ENCODE measurements at places on chromosomes 16 and 17.

DNA sequence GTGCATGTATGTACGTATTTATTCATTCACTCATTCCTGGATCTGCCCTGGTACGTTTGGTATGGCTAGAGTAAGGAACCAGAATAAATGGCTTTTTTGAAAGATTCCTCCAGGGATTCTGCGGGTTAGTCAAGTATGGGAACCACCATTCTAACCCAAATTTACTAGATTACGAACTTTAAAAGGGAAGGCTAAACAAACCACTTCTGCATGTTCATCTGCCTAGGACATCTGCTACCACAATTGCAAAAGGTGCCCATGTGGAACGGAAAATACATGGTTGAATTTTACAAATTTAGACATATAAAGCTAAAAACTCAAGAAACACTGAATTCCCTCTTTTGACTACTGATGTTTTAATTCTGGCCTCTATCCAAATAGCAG, 22.1 kb downstream of the CYTH1 start:
- DNase-seq = no peak

DNA sequence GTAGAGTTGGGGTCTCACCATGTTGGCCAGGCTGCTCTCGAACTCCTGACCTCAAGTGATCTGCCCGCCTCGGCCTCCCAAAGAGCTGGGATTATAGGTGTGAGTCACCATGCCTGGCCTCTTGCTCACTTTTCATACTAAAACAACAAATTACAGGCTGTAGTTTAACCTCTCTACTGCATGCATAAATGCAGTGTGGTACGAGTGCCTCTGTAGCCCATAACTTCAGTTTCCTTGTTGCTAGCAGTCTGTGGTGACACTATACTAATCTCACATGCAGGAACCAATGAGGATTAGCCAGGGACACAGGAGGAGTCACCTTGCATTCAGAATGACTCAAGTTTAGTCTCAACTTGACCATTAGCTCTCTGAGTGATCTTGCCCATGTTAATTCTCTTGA, 20.1 kb downstream of the HMOX2 start:
- DNase-seq = no peak

DNA sequence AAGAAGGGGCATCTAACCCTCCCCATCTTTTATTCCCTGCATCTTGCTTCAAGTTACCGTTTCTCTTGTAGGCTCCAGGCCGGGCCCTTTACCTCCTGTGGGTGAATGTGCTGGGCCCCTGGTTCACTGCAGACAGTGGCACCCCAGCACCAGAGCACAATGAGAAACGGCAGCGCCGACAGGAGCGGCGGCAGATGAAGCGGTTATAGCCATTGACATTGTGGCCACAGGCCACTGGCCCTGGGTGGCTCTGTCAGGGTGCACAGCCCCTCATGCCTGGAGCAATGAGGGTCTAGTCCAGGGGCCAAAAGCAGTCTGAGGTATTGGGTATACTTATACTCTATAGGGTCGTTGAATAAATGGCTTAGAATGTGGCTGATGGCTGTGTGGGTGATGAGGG, 2.0 kb downstream of the TMEM208 start:
- no peak for DNase-seq

DNA sequence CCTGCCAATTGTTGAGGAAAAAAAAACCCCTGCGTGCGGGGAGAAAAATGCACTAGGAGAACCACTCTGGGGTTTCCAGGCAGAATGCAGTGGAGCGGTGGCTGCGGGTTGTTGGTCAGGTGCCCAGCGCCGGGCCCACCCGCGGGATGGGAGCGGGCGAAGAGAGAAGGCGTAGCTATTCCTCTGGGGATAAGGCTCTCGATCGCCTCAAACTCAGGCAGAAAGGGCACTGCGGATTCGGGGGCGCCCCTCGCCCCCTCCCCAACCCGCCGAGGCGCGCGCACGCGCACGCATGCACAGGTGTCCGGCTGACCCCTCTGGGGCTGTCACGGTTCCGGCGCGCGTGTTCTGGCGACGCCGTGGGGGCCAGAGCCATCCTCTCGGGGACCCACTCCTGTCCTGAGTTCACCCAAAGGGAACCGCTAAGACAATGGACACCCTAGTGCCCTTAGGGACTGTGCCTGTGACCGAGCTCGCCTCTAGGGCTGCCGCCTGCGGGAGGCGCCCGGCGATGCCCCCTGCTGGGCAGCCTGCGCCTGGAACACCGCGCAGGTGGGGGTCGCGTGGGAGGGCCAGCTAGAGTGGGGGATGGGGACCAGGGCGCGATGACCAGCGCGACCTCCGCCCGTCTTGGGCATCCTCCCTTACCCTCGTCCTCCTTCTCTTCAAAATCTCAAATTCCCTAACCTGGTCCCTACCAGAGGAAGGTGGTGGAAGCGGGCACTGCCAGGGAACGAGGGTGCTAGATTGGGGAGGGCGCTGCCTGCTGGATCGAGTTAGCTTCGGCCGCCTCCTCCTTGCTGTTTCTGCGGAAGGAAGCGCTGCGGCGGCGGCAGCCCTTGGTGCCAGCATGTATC, 14.4 kb upstream of the CBX8 start:
- DNase-seq = no peak

DNA sequence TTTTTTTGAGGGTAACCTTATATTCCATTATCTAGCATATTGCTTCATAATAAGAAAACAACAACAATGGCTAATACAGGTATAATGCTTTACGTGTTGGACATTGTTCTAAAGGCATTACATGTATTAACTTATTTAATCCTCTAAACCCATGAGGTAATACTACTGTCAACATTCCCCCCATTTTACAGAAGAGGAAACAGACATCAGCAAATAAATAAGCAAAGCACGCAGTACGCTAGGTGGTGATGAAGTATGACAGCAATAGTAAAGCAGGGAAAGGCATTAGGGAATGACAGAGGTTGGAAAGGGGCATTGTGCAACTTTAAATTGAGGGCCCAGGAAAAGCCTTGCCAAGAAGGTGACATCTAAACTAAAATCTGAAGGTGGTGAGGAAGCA, 4.6 kb downstream of the ANKRD40 start:
- no peak for DNase-seq

- DNase-seq = no peak
These were observed 4.3 kb downstream of the HOXB6 start for GRCh38 chr17:48600244-48601098.

DNA sequence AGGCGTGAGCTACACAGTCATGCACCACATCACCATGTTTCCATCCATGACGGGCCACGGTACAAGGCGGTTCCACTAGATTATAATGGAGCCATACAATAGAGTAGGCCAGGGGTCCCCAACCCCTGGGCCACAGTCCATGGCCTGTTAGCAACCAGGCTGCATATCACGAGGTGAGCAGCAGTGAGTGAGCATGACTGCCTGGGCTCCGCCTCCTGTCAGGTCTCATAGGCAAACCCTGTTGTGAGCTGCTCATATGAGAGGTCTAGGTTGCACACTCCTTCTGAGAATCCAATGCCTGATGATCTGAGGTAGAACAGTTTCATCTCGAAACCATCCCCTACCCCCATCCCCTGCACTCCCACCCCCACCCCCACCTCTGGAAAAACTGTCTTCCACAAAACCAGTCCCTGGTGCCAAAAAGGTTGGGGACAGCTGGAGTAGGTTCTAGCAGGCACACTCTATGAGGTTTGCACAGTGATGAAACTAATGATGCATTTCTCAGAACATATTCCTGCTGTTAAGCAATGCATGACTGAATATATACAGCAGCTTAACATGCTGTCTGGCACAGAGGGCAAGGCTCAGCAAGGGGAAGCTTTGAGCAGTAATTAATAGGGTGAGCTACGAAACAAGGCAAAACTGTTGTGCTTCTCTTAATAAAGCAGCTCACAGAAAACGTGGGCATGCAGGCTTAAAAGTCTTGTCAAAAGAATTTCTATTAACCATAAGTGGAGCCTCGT, 108.0 kb downstream of the VPS53 start:
- DNase-seq = no peak

GRCh38 chr16:84115919-84116719, 623 bp downstream of the MBTPS1 start:
- no peak for DNase-seq

DNA sequence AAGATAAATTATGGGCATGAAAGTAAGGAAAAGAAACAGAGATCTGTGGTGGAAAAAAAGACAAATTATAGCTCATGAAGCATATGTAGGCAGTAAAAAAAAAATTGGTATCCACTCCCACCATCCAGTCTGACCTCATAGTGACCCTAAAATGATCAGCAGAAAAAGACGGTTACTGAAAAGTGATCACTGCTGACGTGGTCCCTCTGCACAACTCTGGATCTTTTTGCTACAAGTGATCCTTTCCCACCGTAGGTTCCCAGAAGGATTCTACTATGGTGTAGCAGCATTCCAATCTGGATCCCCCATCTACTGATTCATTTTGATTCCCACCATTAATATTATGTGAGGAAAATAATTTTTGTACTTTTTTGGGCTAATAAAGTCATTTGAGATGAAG, 10.9 kb upstream of the CHST6 start:
- DNase-seq = no peak

DNA sequence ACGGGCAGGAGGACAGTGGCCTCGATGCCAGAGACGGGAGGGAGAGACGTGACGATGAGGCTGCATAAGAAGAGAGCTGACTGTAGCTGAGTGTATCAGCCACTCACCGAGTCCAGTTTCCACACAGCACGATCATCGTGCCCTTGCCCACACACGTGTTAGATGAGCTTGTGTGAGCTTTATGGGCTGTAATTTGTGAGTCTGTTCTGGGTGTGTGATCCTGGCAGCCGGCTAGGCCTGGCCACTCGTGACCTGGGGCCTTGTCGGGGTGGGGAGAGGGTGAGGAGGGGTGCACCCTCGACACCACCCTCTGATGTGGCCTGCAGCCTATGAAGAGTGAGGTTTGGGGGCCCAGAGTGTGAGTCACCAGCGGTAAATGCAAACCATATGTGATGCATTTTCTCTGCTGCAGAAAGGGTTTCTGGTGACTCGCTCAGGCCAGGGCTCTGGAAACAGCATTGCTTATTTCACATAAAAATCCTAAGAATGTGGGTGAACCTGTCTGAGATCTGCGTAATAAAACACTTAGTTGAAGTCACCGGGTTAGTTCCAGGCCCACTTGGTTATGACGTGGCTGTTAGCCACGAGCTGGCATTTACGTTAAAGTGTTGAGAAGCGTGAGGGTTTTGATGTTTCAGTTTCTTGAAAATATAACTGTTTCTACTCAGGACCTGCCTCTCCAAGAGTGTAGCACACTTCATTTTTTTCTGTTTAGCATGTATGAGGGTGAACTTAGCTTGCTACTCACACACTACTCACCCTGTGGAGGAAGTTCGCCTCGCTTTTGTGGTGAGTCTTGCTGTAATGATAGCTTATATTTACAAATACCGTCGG, 4.2 kb downstream of the METRNL start:
- no peak for DNase-seq

GRCh38 chr16:17305694-17306093, 165.1 kb downstream of the XYLT1 start:
- no peak for DNase-seq

GRCh38 chr17:81553616-81554181, 1.5 kb upstream of the FAAP100 start:
- DNase-seq = no peak

DNA sequence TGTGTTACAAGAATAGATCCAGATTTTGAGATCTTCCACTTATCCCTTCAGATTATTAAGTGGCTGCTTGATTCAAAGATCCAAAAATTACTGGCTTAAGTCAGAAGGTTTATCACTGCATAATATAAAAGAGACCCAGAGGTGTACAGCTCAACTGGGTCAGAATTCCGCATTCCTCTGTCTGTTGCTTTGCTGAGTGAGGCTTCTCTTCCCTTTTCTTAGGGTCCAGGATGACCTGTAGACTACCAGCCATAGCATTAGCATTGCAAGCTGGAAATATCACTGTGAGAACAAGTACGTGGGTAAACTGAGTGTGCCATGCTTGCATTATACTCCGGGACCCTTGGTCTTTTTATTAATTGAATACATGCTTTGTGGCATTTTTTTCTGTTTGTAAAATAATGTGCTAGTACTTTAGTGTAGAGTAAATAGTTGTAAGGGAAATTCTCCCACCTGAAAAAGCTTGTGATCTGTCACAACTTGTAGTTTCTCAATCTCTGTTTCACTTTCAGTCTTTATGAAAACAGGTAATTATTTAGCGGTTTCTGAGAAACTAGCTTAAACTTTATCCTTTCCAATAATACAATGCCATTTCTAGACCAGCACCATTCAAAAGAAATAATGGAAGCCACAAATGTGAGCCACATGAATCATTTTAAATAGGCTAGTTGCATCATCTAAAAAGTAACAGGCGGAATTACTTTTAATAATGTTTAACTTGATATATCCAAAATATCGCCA, 61.6 kb downstream of the TNRC6C start:
- DNase-seq = no peak

- no peak for DNase-seq
These were observed 15.3 kb downstream of the ZC3H7A start for GRCh38 chr16:11781773-11782172.

- no peak for DNase-seq
These were observed 499.4 kb upstream of the HSBP1 start for GRCh38 chr16:83308414-83308813.

DNA sequence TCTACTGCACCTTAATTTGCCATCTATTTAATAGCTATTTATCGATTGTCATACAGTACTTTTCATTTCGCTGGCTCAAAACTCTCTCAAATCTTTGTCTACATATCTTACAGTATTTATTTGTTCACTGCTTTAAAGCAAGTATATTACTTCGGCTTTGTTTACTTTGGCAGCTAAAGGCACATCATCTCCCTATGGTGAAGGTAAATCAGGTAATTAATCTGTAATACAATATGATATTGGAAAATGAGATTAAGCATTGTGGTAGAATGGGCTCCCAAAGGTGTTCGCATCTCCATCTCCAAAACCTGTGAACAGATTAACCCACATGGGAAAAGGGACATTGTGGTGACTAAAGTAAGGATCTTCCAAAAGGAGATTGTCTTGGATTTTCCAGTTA, 6.5 kb downstream of the TMEM170A start:
- DNase-seq = no peak

GRCh38 chr17:38571833-38572668, 33.7 kb downstream of the SRCIN1 start:
- DNase-seq = no peak

DNA sequence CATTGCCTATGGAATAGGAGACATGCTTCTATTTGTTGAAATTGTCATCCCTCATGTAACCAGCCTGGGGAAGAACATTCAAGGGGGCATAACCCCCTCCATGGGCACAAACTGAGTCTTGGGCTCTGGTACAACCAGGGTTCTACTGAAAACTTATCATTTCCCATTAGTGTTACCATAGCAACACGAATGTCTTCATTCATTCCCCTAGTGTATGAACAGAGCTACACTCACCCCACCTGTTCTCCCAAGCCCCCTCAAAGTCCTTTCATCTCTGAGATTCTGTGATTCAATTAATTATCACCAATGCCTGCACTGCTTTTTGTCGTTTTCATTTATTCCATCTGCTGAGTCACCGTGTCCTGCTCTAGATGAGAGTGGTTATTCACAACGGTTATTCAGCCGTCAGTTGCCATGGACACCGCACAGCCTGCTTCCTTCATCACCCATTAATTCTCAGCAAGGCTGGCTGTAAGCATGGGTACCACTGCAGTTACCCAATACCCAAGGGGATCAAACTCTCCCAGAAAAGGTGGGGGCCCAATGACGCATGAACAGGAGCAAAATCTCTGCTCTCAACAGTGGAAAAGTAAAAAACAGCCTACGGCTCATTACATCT, 1.6 kb upstream of the GAST start:
- DNase-seq = no peak

- no peak for DNase-seq
These were observed 496 bp downstream of the TOX3 start for GRCh38 chr16:52546291-52547003.

- DNase-seq = no peak
These were observed 11.8 kb upstream of the TEKT1 start for GRCh38 chr17:6843241-6843880.

Data from omental fat pad (tissue), 4 donors.